ACHN (cell line): ENCODE measurements at places on chromosomes 16 and 17.

DNA sequence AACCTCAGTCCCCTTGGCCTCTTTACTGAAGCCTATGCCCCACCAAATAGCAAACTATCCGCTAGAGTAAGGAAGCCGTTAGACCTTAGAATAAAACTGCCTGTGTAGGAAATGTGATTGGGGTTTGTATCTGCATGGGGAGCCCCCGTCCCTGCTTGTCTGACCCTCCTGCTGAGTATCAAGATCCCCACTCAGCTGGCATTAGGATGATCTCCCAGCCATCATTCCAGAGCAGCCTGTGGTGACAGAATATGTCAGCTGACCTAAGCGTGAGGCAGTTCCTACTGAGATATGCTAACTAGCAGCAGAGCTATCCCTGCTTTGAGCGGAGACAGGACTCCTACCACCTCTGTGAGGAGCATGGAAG is 645 bp upstream of the GFOD2 start:
- peak; percentile 64 for DNase-seq

GRCh38 chr17:27602721-27603420 is 28.1 kb upstream of the LGALS9 start:
- peak; percentile 75 for DNase-seq

DNA sequence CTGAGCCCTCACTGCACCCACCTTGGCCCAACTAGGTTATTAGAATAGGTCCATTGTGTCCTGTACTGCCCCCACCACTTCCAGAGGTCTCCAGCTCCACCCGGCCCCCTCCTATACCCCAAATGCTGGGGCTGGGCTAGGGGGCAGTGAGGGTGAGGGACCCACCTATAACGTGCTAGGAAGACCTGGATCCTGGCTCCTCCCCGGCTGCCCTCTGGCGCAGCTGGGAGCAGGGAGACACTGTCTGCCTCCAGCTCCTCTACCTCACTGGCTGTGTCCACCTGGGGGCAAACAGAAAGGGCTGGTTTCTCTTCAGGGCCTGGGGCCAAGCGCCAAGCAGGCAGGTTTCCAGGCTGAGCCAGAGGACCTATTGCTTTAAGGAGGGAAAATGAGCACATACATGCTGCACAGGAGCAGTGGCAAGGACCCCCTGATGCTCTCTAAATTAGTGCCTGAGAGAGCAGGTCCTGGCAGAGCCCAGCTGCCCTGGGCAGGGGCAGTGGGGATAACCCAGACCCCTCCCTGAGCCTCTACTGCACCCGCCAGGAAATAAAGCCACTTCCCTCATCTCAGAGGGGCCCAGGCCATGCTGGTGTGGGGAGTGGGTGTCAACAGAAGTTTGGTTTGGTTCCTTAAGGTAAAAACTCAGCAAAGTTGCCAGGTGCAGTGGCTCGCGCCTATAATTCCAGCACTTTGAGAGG is 12.2 kb downstream of the TSPOAP1 start:
- DNase-seq, result no peak

DNA sequence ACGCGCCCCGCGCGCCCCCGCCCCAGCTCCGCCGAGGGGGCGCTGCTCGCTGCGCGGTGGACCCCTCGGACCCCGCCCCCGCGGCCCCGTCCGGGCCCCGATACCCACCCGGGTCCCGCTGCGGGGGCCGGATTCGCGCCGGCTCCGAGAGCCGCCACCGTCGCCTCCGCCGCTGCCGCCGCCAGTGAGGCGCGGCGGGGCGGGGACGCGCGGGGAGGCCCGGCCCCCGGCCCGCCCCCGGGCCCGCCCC is at the start of gene TBC1D16:
TSS of gene TBC1D16 (minus strand) at position 186 of the 250 bp plus-strand sequence. CDS start 22,325 bp downstream, outside the sequence.
- DNase-seq, result no peak

- peak; percentile 24 for DNase-seq
These were observed 10.9 kb downstream of the ZNF200 start for GRCh38 chr16:3223913-3224515.

DNA sequence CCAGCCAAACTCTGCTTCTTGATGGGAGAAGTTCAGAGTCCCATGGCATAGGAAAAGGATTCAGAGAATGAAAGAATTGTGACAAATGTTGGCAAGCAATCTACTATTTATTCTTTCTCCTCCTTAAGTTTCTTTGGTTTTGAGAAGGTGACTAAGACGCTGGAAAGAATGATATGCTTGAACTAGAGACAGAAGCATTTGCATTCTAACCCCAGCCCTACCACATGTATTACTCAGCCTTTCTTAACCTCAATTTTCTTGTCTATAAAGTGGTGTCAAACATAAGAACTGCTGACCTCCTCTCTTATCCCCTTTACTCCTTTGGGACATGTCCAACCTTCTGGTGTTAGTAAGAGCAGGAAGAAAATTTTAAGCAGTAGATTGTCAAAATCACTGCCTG is 124.7 kb downstream of the HS3ST2 start:
- DNase-seq, result no peak

DNA sequence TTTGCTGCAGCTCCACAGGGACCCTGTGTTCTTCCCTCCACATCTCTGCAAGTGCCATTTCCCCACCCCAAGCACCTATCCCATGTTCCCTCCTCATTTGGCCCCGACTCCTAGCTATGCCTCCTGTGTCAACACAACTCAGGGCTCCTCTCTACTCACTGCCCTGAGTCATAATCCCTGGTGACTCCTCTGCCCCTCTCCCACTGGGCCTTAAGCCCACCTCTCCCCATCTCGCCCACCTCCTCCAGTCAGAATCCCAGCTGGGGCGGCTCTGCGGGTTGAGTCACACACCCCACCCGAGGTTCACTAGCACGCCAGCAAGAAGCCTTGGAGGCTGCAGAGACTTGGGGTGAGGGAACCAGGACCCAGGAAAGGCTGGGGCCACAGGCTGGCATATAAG is 346.2 kb downstream of the FOXL1 start:
- DNase-seq, result no peak

GRCh38 chr17:5513628-5514027 is 27.3 kb downstream of the MIS12 start:
- DNase-seq, result no peak

GRCh38 chr17:59825533-59826322 is 67.0 kb downstream of the TUBD1 start:
- DNase-seq, result no peak

GRCh38 chr16:51151435-51151960 is 428 bp upstream of the SALL1 start:
- DNase-seq, result peak; percentile 86

DNA sequence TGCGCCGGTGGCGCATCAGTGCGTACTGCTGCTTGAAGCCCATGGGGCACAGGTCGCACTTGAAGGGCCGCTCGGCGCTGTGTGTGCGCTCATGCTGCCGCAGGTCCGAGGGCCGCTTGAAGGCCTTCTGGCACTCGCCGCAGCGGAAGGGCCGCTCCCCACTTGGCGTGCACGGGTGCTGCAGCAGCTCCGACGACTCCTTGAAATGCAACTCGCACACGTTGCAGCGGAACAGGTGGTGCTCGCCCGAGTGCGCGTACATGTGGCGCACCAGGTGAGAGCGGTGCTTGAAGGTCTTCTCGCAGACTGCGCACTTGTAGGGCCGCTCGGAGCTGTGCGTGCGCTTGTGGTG is 3.3 kb downstream of the ZNF319 start:
- DNase-seq, result no peak

- no peak for DNase-seq
These were observed 38.3 kb downstream of the CYB561 start for GRCh38 chr17:63407741-63408330.

DNA sequence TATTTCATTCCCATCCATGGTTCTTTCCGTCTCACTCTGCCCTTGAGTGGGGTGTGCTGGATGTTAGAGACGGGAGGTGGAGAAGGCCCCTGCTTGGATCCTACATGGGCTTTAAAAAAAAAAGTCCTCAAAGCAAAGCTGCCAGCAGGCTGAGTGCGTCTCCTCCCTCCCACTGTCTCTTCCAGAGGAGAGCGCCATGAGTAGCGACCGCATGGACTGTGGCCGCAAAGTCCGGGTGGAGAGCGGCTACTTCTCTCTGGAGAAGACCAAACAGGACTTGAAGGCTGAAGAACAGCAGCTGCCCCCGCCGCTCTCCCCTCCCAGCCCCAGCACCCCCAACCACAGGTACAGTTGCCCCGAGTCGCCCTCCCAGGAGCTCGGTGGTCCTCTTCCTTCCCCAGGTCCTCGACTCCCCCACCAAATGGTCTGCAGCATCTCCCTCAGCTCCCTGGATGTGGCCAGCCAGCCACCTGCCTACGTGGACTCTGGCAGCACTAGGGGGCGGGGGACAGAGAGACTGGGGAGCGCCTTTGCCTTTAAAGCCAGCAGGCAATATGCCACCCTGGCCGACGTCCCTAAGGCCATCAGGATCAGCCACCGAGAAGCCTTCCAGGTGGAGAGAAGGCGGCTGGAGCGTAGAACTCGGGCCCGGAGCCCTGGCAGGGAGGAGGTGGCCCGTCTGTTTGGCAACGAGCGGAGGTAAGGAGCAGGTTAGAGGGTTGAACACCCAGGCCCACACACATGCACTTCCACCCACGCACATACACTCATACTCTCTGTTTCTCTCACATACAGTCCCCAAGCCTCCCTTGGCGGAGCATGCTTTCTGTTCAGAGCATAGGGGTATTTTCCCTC is 68.2 kb downstream of the PLD6 start:
- no peak for DNase-seq

GRCh38 chr16:69123910-69124309 is 8.5 kb downstream of the CHTF8 start:
- DNase-seq, result peak; percentile 85

DNA sequence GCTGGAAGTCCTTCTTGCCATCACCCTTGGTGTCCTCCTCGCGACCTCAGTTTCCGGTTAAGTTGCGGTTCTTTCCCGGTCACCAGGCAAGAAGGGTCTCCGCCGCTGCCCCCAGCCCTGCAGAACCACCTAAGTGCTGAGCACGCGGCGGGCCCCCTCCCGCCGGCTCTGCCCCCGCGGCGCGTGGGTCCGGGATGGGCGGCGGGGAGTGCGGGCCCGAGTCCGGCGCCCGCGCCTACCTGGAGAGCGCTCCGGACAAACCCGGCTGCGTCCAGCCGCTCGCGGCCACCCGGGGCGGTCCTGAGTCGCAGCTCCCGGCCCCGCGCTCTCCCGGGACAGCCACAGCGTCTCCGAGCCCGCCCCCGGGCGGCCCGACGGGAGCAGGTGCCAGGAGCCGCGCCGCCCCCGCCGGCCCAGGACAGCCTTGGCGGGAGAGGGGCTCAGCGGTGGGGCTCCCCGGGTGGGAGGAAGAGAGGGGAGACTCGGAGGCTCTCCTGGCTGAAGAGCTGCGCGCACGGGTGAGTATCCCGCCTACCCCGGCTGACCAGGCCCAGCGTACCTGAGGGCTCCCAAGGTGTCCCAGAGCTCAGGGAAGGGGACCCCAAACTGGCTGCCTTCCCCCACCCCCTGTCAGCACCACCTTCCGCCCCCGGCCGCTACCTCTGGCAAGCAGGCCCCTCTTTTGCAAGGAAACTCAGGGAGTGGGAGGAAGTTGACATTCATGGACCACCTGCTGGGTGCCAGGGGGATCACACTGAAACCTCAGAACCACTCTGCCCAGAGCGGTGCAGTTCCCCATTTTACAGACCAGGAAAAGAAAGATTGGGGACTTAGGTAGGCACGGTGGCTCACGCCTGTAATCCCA is 22.2 kb upstream of the C17orf113 start:
- peak; percentile 18 for DNase-seq

DNA sequence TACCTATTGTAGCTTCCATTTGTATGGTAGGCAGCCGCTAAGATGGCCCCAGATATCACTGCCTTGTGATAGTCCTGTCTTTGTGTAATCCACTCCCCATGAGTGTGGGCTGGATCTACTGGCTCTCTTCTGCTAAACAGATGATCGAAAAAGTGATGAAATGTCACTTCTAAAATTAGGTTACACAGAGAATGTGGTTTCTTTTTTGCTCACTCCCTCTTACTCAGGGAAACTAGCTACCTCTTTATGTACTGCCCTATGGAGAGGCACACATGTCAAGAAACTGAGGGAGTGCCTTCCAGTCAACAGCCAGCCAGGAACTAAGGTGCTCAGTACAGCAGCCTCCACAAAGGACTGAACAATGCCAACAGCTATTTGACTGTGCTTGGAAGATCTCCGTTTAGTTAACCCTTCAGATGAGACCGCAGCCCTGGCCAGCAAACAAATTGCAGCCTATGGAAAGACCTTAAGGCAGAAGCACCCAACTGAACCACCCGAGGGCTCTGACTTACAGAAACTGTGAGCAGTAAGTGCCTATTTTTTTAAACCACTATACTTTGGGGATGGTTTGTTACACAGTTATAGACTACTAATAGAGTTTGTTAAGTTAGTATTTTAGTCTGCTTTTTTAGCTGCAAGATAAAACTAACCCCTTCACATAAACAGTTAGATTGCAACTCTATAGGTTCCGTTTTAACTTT is 113.2 kb upstream of the MAF start:
- DNase-seq, result no peak
